ENCODE measurements at places on chromosomes 11 and 22.

- DNase-seq = peak; percentile 69
These were observed 516 bp downstream of the VPS26B start for GRCh38 chr11:134224710-134225664.

DNA sequence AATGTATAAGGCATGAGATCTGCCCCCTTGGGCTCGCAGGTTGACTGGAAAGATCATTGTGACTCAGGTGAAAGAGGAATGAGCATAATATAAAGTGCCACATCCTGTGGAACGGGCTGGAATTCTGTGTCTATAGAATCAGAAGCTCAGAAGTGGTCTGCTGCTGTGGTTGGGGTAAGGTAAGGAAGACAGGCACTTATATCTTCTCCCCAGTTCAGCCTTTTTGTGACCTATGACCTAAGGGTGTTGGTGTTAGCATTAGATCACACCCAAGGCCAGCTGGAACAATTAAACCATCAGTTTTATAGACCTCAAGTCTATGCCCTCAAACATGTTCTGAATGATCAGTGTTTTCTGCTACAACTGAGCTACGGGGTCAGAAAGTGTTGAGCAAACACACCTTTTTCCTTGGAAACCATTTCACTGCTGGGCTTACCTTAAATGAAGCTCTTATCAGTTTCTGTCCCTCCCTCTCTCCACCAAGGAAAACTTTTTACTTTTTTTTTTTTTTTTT, 15.7 kb upstream of the POU2AF3 start:
- DNase-seq = no peak

DNA sequence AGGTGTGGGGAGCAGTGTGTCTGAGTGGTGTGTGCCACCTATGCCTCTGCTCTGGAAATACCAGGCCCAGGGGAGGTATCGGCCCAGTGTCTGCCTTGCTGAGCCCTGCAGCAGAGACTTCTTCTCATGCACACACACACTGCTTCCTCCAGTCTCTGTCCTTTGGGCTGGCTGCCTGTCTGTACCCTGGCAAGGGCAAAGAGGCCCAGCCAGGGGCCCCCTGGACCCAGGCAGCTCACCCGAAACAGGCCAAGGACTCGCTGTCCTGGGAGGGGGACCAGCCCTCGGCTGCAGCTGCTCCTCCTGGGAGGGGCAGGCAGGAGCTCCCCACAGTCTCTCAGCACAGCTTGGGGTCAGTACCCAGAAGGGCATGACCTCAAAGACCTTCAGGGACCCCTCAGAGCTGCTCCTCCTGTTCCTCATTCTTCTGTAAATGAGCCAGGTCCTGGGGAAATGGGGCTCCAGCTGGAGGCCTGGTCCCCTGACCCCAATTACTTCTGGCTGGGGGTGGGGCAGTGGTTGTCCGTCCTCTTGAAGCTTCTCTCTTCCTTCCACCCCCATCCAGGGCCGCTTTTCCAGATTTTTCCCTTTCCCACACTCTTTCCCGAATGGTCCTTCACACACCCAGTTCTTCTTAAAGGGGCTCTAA, 24.5 kb upstream of the ALX4 start:
- DNase-seq = no peak

GRCh38 chr11:57501953-57502352, 13.5 kb downstream of the SLC43A1 start:
- DNase-seq = no peak
